Caudate nucleus (tissue), 63 donors: ENCODE measurements at places on chromosomes 7 and 10.

GRCh38 chr10:124612611-124613498, 131.3 kb downstream of the FAM53B start:
- DNase-seq = no peak

- no peak for DNase-seq
Measured at GRCh38 chr7:149257146-149257545, 4.8 kb upstream of the ZNF783 start.

DNA sequence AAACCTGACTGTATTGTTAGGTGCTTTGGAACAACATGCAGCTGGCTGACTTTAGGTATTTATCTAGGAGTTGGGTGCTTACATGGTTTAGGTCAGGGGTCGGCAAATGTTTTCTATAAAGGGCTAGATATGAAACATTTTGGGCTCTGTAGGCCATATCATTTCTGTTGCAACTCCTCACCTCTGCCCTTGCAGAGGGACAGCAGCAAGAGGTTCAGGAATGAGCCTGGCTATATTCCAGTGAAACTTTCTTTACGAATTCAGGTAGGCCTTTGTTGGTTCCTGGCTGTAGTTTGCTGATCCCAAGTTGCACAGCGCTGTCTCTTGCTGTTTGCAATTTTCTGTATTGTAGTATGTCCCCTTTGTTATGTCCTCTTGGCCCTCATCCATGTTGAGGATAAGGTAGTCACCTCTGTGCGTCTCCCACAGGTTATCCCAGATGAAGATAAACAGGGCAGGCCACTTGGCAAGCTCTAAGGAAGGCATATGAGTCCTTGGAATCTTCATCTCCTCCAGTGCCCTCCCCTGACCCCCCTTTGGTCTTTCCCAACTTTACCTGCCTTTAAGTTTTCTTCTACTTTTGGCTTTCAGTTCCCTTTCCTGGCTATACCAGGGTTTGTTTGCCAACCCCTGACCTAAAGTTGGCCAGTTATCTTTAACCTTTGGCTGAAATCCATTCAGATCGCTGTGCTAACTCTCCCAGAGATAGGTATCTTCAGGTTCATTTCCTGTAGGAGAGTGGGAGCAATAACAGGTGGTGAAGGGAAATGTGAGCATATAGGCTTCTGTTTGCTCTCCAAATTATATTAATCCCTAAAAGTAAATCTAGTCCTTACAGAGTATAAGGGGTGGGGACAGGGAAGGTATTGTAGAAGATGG, 36.1 kb downstream of the SGPL1 start:
- DNase-seq = no peak

DNA sequence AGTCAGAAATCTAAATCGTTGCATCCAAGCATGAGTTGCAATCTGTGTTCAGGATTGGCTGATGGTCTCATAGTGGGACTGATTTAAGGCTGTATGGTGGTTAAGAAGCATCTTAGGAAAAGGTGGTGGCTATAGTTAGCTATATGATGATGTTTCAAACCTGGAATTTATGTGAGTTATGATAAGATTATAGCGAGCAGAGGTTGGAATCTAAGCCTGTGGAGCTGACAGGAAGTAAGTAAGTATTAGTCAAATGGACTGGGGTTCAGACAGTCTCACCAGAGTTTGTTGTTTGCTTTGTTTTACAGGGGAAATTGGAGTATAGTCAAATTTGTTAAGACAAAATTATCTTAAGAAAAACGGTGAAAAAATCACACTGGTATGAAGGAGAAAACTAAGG, 56.7 kb downstream of the ANKRD7 start:
- no peak for DNase-seq

DNA sequence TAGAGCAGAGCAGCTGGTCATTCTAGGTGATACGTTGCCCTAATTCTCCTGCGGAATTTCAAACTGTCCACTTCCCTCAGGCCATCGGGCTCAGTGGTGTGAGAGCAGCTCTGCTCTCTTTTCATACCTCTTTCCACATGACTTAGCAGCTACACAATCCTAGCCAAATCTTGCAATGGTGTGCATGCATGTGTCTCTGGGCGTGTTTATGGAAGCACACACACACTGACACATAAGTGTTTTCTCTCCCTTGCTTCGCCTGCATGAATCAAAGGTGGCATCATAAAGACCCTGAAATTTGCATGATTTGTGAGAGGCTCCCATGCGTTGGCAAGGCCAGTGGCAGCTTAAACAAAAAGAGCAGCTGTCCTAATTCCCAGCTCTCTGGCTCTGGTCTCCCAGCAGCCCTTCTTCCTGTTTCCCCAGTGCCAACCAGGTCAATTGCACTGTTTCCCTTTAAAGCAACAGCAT, 1189.5 kb downstream of the GATA3 start:
- no peak for DNase-seq

- no peak for DNase-seq
Measured at GRCh38 chr7:96596120-96596826, 113.4 kb downstream of the SEM1 start.

DNA sequence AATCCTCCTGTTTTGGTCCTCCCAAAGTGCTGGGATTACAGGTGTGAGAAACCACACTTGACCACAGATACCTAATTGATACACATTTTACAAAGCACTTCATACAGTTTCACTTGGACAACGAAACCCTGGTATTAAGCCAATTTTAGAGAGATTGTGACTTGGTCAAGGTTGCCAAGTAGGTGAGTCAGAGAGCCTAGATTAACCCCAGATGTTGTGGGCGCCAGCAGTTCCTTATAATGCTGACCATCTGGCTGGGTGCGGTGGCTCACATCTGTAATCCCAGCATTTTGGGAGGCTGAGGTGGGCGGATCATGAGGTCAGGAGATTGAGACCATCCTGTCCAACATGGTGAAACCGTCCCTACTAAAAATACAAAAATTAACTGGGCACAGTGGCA, 4.9 kb upstream of the PHKG1 start:
- no peak for DNase-seq

- no peak for DNase-seq
Measured at GRCh38 chr7:101235050-101235449, 2.6 kb downstream of the CLDN15 start.
